ENCODE measurements at places on chromosomes 2 and 18.

GRCh38 chr2:50672282-50672681, 359.6 kb downstream of the NRXN1 start:
- DNase-seq, result peak; percentile 38

GRCh38 chr18:48888773-48889080, 62.0 kb downstream of the SMAD7 start:
- no peak for DNase-seq

- DNase-seq, result no peak
Measured at GRCh38 chr18:46073474-46074331, 1.6 kb upstream of the PSTPIP2 start.

DNA sequence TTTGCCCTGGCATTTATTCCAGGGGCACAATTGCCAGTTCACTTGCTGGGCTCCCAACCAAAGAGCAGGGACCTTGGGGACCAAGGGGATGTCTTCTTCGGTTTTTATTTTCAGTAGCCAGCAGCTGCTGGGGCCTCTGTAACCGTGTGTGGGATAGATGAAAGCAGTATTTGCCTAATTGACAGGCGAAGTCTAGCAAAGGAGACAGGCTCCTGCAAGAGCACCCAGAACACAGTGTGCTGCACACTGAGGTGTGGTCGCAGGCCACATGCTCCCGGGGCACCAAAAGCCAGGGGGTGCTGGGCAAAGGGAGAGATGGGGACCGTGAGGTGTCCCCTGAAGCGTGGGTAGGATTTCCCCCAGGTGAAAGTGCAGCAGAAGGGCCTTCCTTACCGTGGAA, 5.3 kb downstream of the SAG start:
- no peak for DNase-seq

DNA sequence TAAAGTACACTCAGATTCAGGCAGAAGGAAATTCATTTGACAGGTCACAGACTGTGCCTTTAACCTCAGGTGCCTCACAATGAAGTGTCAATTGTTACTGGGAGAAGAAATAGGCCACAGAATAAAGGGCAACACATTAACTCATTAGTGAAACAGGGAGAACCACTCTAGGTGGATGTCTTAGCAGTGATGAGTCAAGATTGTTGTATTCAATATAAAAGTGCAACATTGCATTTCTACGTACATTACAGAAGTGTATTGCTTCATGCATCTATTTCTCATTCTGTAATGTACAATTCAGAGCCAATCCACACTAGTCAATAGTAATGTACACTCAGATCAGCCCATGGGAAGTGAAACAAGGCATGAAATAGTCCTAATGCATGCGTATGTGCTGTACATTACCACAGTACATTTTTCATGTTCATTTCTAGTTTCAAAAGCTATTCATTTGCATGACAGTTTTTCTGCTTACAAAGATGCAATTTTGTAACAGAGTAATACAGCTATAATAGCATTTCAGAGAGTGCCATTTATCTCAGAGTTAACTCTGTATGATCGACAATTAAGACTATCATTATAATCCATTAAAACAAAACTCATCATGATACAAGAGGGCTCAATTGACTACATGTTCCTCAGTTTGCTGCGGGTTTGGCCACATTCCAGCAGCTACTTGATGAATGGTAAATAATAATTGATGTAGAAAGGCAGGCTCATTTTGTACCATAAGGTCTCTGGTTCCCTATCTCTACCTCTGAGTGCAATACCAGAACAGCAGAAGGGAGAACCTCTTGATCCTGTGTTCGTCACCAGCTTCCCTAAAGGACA, 12.2 kb upstream of the ARL5A start:
- no peak for DNase-seq

DNA sequence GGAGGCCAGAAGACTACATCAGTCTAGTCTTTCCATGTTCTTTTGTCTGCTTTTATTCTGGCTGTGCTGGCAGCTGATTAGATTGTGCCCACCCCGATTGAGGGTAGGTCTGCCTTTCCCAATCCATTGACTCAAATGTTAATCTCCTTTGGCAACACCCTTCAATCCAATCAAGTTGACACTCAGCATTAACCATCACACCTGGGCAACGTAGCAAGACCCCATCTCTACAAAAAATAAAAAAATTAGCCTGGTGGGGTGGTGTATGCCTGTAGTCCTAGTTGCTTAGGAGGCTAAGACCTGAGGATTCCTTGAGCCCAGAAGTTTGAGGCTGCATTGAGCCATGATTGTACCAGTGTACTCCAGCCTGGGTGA, 33.5 kb downstream of the EML4 start:
- no peak for DNase-seq

GRCh38 chr2:196592331-196592910, 47.1 kb upstream of the CCDC150 start:
- peak; percentile 46 for DNase-seq

GRCh38 chr2:69087211-69087911, 74.4 kb downstream of the ANTXR1 start:
- DNase-seq, result no peak

- no peak for DNase-seq
Measured at GRCh38 chr2:218622606-218623365, 15.1 kb downstream of the PLCD4 start.

GRCh38 chr2:10883066-10883465, 28.7 kb upstream of the KCNF1 start:
- no peak for DNase-seq

- no peak for DNase-seq
Measured at GRCh38 chr2:200148366-200148765, 158.1 kb upstream of the SPATS2L start.

- no peak for DNase-seq
Measured at GRCh38 chr18:13379062-13379865, 160.7 kb downstream of the LDLRAD4 start.

DNA sequence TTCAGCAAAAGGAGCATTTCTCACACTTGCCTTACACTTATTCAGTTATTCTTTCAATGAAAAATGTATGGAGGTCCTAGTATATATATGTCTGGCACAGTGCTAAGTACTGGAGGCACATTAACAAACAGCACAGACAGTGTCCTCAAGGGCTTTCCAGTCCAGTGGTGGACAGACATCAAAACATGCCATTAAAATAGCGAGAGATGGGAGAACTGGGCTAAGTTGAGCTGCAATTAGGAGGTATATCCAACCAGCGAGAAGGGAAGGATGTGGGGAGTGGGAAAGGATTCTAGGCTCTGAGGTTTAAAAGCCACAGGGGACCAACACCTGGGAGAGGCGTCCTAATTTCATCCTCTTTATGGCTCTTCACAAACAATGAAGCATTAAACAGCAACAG, 127.5 kb upstream of the TTC39C start:
- DNase-seq, result no peak

DNA sequence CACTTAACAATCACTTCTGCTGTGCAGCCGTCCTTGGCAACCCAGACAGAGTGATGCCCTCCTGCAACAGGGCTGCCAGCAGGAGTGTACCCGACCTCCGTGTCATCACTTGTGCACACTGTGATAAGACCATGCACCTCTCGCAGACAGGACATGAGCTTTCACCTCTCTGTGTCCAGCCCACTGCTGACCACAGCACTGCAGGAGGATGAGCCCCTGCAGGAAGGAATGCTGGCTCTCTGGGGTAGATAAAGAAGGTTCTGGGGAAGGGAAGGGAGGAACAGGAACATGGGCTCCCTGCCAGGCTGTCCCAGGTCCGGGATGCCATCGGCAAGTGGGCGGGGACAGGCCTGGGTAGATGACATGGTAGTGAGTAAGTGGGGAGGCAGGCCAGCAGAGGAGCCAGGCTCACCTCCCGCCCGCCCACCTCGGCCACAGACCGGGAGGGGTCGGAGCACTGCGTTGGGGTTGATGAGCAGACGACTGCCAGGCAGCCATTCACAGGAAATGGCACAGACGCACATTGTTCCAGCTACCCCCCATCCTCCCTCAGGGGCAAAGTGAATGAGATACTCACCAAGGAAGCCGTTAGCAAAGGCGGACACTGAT, 18.6 kb upstream of the COL6A3 start:
- peak; percentile 97 for DNase-seq

Measured in astrocyte (in vitro differentiated cells and primary cell).